ENCODE measurements at places on chromosomes 7 and 10. TPM values are rescaled to one million over a fixed set of nuclear protein-coding genes. Genes with fewer than 3 reads are reported as not detected.
A peak's percentile ranks its signal among the peaks of the same experiment; 100 is the strongest.

Gene ADCY1
- total RNA-seq = 7.6 TPM

Gene RTKN2
- not detected for total RNA-seq

DNA sequence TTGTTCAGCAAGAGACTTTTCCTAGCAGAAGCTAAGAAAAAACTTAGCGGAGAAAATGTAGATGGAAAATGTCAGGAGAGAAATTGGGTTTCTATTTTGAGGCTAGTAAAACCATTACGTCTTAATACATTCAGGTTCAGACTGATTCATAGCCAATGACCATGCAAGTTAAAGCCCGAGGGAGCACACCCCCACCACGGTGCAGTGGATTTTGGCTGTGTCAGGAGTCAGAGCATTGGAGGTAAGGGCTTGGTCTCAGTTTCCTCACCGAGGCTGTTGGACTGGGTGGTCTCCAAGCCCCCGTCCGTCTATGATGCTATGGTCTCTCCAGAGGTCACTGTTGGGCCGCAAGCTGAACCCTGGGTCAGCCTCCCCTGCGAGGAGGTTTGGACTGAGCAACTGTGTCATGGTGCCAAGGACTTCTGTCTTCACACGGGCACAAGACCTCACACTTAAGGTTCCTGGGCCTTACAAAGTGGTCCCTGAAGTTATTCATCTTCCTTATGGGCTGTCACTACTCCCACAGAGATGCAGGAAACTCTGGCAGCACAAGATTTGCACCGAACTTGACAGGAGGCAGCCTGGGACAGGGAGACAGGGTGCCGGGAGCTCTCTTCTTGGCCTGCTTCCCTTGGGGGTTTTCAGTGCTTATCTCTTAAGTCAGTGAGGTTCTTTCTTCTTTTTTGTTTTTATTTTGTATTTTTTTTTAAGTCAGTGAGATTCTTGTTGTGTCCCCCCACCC, 186.8 kb downstream of the PHTF2 start:
- no peak overlapping the region for H3K4me3 ChIP-seq
- H3K4me1 ChIP-seq = no peaks in the 10 kb centered on the region
- no peak overlapping the region for H3K27ac ChIP-seq
- no peaks in the 10 kb centered on the region for H3K27me3 ChIP-seq
- H3K36me3 ChIP-seq = no peaks in the 10 kb centered on the region

Gene HMX3
- total RNA-seq = not detected

GRCh38 chr10:97647556-97647955, 7.1 kb downstream of the PI4K2A start:
- peaks cover 10% of the 10 kb centered on the region for H3K36me3 ChIP-seq
- no peaks in the 10 kb centered on the region for H3K27me3 ChIP-seq
- peak overlapping the region; percentile 15 for H3K27ac ChIP-seq
- peaks cover under 1% of the 10 kb centered on the region for H3K4me1 ChIP-seq
- no peak overlapping the region for H3K4me3 ChIP-seq
- DNase-seq = no peak

Gene CRPPA
- 0.66 TPM for total RNA-seq
